ENCODE measurements at places on chromosomes 12 and 14.

GRCh38 chr12:28425526-28425925 is 235.3 kb downstream of the CCDC91 start:
- DNase-seq = no peak

GRCh38 chr14:105897725-105898113 is 371.3 kb downstream of the TMEM121 start:
- DNase-seq = no peak

GRCh38 chr12:123621101-123621500 is 12.4 kb downstream of the EIF2B1 start:
- no peak for DNase-seq

GRCh38 chr14:76352639-76353281 is 23.2 kb upstream of the ESRRB start:
- peak; percentile 8 for DNase-seq

DNA sequence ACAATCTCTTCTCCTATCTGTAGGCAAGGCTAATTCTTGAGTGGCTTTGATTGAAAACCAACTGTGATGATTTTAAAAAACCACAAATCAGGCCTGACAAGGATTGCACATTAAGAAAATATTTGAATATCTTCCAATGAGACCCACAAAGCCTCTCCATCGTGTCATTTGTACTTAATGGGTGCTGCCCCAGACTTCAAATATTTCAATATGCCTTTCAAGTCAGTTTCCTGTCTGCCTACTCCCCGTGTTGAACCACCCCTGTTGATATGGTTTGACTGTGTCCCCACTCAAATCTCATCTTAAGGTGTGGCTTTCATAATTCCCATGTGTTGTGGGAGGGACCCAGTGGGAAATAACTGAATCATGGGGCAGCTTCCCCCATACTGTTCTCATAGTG is 159.7 kb upstream of the EGLN3 start:
- DNase-seq = no peak

DNA sequence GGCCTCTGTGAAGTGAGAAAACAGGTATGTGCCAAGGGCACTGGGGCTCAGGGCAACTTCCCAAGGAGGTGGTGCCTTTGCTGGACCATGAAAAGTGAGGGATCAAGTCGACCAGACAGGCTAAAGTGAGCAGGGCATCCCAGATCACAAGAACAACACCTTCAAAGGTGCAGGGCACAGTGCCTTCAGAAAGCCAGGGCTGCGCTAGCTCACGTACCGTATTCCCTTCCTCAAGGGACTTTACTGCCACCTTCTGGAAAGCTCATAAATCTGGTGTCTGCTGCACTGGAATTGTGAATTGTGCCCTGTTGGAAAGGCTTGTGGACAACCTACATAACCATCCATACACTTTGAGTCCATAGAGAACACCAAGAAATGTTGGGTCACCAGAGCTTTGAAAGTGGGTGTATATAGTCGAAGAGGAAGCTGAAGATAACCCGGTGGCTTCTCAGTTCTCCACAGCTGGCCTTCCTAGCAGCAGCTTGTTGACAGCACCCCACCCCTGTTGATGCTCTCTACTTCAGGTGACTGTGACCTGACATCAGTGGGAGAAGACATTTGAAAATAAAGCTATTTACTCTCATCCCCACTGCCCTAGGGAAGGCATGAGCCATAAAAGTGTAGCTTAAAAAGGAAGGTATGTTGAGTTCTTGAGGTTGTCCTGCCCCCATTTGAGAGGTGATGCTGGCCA is 24.5 kb downstream of the FIGNL2 start:
- peak; percentile 65 for DNase-seq

DNA sequence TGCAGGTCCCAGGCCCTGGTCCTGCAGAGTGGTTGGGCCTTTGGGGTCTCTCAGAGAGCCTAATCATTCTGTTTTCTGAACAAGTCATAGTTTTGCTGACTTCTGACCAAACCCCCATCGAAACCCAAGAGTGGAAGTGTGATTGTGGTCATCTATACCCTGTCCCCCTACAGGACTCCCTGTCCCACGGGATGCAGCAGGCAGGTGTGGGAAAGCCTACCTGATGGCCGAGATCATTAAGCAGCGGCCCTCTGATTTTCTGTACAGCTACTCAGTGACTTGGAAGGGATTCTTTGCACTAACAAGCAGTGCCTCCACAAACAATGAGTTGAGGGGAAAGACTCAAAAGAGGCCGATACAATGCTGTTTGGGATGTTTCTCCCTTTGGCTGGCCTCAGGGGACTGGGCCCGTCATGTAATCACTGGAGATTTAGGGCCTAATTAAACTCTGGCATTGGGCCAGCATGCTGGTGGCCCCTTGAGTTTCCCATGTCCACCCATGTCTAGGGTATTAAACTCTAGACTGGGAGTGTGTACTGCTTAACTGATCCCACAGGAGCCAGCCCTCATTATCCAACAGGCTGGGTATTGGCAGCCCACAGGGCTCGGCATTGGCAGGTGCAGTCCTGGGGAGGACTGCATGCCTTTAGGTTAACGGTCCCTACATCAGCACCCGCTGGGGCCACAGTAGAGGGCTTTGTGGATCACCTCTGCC is 192.8 kb downstream of the ZFP36L1 start:
- no peak for DNase-seq

DNA sequence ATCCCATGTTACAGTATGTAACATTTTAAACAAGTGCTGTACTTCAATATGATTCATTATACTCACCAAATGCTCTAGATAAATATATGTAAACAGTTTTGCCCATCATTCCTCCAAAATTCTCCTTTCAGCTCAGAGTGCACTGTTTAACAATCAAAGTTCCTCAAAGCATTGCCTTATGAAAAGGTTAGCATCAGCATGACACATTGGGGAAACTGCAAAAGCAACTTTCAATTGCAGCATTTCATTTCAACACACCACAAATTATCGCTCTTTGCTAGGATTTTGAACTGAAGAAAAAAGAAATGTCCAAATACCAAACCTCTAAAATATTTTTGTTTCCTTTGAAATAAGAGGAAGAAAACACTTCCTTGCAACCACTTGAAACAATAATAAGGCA is 413.2 kb downstream of the FLRT2 start:
- DNase-seq = no peak

DNA sequence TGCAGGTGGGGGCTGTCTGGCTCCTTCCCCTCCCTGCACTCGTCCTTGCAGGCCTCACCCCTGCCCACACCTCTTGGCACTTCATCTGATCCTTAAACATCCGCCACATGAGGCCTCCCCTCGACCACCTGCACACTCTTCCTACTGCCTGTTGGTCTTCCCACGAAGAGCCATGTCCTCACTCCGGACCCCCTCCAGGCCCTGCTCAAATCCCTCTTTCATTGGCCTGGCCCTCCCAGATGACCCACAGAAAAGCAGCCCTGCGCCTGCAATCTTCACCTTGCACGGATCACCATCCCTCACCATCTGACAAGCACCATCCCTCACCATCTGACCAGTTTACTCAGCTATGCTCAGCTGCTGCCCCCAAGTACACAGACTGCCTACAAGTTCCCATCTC is 193.6 kb downstream of the BCL11B start:
- no peak for DNase-seq

Data from Caki2 (cell line).